Tongue (tissue), 3 donors: ENCODE measurements at places on chromosomes 4 and X. TPM values are rescaled to one million over a fixed set of nuclear protein-coding genes. Genes with fewer than 3 reads are reported as not detected.

The SORBS2 gene
- 49.2 TPM for total RNA-seq

The DSPP gene
- total RNA-seq, result not detected

The XAGE2 gene
- not detected for total RNA-seq

The P2RY8 gene
- total RNA-seq, result 0.82 TPM

The FGFBP1 gene
- total RNA-seq, result 5.7 TPM

The CLNK gene
- not detected for total RNA-seq

The CTAG1A gene
- total RNA-seq, result not detected
